ENCODE measurements at places on chromosomes 4 and X. TPM values are rescaled to one million over a fixed set of nuclear protein-coding genes. Genes with fewer than 3 reads are reported as not detected.

- no peaks in the 10 kb centered on the region for H3K4me1 ChIP-seq
- peaks cover under 1% of the 10 kb centered on the region for H3K36me3 ChIP-seq
- H3K27ac ChIP-seq, result no peak overlapping the region
- DNase-seq, result no peak
These were observed 20.0 kb downstream of the ZNF330 start for GRCh38 chr4:141240671-141241070.

GRCh38 chr4:153476829-153477574, 10.8 kb downstream of the TMEM131L start:
- peaks cover 11% of the 10 kb centered on the region for H3K36me3 ChIP-seq
- H3K27me3 ChIP-seq, result no peaks in the 10 kb centered on the region
- no peak overlapping the region for H3K27ac ChIP-seq

- no peaks in the 10 kb centered on the region for H3K36me3 ChIP-seq
- no peaks in the 10 kb centered on the region for H3K27me3 ChIP-seq
- no peak overlapping the region for H3K4me3 ChIP-seq
- no peak overlapping the region for H3K27ac ChIP-seq
These were observed 11.2 kb downstream of the JADE1 start for GRCh38 chr4:128820671-128821070.

GRCh38 chrX:69424161-69424560, 80.0 kb upstream of the NALF2 start:
- no peak for DNase-seq
- no peak overlapping the region for H3K4me3 ChIP-seq
- no peaks in the 10 kb centered on the region for H3K36me3 ChIP-seq
- H3K27me3 ChIP-seq, result no peaks in the 10 kb centered on the region
- H3K27ac ChIP-seq, result no peak overlapping the region

- H3K4me1 ChIP-seq, result no peaks in the 10 kb centered on the region
- peaks cover 13% of the 10 kb centered on the region for H3K36me3 ChIP-seq
- no peak overlapping the region for H3K4me3 ChIP-seq
- DNase-seq, result no peak
These were observed 70.4 kb downstream of the DHRSX start for GRCh38 chrX:2430265-2430825.

GRCh38 chrX:153910446-153910845, 6.0 kb downstream of the AVPR2 start:
- no peaks in the 10 kb centered on the region for H3K36me3 ChIP-seq
- no peak overlapping the region for H3K27ac ChIP-seq
- H3K4me3 ChIP-seq, result no peak overlapping the region
- H3K4me1 ChIP-seq, result no peaks in the 10 kb centered on the region
- H3K27me3 ChIP-seq, result no peaks in the 10 kb centered on the region
- no peak for DNase-seq

The CFAP99 gene
- total RNA-seq, result not detected

- H3K4me3 ChIP-seq, result no peak overlapping the region
- no peaks in the 10 kb centered on the region for H3K27me3 ChIP-seq
These were observed 186.1 kb downstream of the CAMK2D start for GRCh38 chr4:113575401-113575800.

- H3K4me3 ChIP-seq, result no peak overlapping the region
- no peaks in the 10 kb centered on the region for H3K27me3 ChIP-seq
- peaks cover 24% of the 10 kb centered on the region for H3K36me3 ChIP-seq
- no peak for DNase-seq
- no peak overlapping the region for H3K27ac ChIP-seq
These were observed 14.0 kb downstream of the SOD3 start for GRCh38 chr4:24809376-24809775.

- peaks cover 13% of the 10 kb centered on the region for H3K27me3 ChIP-seq
- H3K4me1 ChIP-seq, result no peaks in the 10 kb centered on the region
- H3K36me3 ChIP-seq, result no peaks in the 10 kb centered on the region
These were observed 93.2 kb downstream of the CRLF2 start for GRCh38 chrX:1119275-1119674.

GRCh38 chr4:189048119-189048518, 892.6 kb upstream of the FRG1 start:
- H3K27ac ChIP-seq, result no peak overlapping the region
- H3K4me1 ChIP-seq, result no peaks in the 10 kb centered on the region
- no peak for DNase-seq
- no peaks in the 10 kb centered on the region for H3K36me3 ChIP-seq
- H3K27me3 ChIP-seq, result no peaks in the 10 kb centered on the region

The LANCL3 gene
- 3.1 TPM for total RNA-seq

The ARHGAP6 gene
- total RNA-seq, result 1.6 TPM

Data from suprapubic skin (tissue), 4 donors.